ENCODE measurements at places on chromosomes 1 and 21.

DNA sequence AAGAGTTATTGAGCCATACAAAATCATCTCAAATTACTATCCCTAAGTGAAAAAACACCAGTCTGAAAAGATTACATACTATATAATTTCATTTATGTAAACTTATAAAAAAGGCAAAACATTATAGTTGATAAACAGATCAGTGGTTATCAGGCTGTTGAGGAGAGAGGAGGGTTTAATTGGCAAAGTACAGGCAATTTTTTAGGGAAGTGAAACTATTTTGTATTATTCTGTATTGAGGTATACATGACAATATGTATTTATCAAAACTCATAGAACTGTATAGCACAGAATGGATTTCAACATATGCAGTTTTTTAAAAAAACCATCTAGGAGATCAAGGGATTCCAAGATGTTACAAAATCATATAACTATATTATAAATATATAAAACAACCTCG is 403.7 kb downstream of the LTN1 start:
- no peak for DNase-seq

- DNase-seq, result no peak
These were observed 32.7 kb downstream of the BEND5 start for GRCh38 chr1:48744032-48744431.

GRCh38 chr1:41622859-41623732 is 138.6 kb upstream of the EDN2 start:
- peak; percentile 43 for DNase-seq

- DNase-seq, result no peak
These were observed 197.3 kb upstream of the COA6 start for GRCh38 chr1:234176000-234176399.

DNA sequence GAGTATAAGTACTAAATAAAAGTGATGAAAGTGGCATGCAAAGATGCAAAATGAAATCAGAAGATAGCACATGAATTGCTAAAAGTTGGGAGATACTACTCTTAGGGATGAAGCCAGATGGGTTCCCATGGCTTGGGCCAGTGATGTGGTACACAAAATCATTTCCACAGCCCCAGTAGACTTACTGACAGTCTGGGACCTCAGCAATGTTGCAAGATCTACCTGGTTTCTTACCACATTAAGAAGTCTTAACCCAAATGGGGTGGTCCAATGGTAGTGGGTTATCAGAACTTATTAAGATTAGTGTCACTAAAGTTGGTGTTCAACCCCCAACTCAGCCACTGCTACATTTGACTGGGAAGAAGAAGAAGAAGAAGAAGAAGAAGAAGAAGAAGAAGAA is 227.7 kb upstream of the IRF2BP2 start:
- DNase-seq, result no peak

DNA sequence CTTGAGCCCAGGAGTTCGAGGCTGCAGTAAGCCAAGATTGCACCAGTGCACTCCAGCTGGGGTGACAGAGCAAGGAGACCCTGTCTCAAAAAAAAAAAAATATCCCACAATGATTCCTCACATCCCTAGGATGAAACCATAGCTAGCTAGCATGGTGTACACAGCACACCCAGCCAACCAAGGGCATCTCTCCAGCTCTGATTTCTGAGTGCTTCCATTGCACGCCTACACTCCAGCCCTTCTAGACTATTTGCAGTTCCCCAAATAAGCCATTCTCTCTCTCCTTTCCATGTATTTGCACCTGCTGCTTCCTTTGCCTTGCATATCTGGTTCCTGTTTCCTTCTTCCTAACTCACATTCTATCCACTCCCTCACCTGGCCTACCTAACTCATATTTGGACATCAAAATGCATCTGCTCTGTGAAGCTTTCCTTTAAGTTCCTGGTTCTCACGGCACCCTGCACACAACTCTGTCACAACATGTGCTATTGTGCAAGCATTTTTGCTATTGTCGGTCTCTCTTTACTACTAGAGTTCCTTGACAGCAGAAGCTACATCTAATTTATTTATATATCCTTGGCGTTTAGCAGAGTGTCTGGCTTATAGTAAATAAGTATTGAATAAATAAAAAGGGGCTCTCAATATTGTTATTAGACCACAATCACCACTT is 2.4 kb upstream of the ELAPOR1 start:
- DNase-seq, result no peak

GRCh38 chr1:1020000-1020404 is at the start of gene AGRN:
Gene AGRN, plus strand, starts transcription at chr1:1020120. Its CDS starts 53 bp downstream, at chr1:1020173.
- DNase-seq, result no peak

- no peak for DNase-seq
These were observed 375.4 kb downstream of the DPYD start for GRCh38 chr1:97545446-97545845.

Data from KBM-7 (cell line).